ENCODE measurements at places on chromosomes 3 and 15.

- no peak for DNase-seq
These were observed 800 bp downstream of the DAG1 start for GRCh38 chr3:49470714-49471420.

- DNase-seq, result no peak
These were observed 43.0 kb downstream of the NSMCE3 start for GRCh38 chr15:29226436-29227208.

- no peak for DNase-seq
These were observed 13.2 kb downstream of the ABCC5 start for GRCh38 chr3:184004476-184004875.

GRCh38 chr3:185813691-185814215 lies 11.1 kb downstream of the IGF2BP2 start:
- no peak for DNase-seq

DNA sequence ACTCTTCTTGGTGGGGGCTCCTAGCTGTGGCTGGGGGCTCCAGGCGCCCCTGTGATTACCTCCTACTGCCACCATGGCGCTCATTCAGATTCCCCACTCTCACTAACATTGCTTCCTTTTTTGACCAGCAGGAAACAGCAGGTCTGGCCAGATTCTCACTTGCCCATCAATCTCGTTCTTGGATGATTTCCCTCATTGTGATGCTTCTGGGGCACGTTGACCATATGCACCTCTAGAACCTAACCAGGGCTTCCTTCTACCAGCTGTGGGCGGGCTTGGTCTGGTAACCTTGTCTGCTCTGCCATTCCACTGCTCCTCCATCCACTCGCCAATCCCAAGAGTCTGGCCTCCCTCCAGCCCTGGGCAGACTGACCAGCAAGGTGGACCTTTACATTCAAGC lies 35.9 kb upstream of the PTPN23 start:
- DNase-seq, result no peak

GRCh38 chr15:100849855-100850218 lies 29.8 kb upstream of the ALDH1A3 start:
- DNase-seq, result no peak

GRCh38 chr3:33377931-33378330 lies 62.3 kb downstream of the UBP1 start:
- no peak for DNase-seq

GRCh38 chr3:115903843-115904242 lies 280.5 kb downstream of the GAP43 start:
- DNase-seq, result no peak

GRCh38 chr15:89187986-89188514 lies 33.3 kb downstream of the RLBP1 start:
- no peak for DNase-seq

GRCh38 chr15:65394936-65395335 lies 17.1 kb upstream of the IGDCC3 start:
- DNase-seq, result no peak

GRCh38 chr15:49606594-49606993 lies 14.0 kb downstream of the FAM227B start:
- no peak for DNase-seq
